ENCODE measurements at places on chromosomes 2 and 18. TPM values are rescaled to one million over a fixed set of nuclear protein-coding genes. Genes with fewer than 3 reads are reported as not detected.

DNA sequence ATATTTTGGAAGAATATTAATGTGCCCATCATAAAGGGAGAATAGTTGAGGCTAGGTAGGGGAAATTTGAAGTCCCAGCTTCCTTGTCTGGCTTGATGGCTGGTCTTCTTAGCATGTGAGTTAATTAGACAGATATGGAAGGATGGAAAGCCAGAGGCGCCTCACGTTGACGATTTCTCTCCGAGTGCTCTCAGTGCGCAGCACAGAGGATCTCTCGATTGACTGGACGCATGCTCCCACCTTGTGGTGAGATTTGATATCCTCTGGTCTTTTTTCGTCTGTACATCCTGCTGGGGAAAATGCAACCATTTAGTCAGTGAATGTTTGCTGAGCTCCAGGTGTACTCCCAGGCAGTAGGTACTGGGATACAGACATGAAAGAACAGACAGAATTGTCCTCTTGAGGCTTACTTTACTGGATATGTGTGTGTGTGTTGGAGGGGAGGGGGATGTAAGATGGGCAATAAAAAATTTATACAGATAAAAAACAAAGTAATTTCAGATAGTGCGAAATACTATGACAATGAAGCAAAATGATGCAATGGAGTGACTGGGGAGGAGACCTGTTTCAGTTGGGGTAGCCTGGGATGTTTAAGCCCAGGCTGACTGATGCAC is 66.9 kb upstream of the ZNG1B start:
- DNase-seq: peak; percentile 58

TTC39C gene
- 23.5 TPM for total RNA-seq

DNA sequence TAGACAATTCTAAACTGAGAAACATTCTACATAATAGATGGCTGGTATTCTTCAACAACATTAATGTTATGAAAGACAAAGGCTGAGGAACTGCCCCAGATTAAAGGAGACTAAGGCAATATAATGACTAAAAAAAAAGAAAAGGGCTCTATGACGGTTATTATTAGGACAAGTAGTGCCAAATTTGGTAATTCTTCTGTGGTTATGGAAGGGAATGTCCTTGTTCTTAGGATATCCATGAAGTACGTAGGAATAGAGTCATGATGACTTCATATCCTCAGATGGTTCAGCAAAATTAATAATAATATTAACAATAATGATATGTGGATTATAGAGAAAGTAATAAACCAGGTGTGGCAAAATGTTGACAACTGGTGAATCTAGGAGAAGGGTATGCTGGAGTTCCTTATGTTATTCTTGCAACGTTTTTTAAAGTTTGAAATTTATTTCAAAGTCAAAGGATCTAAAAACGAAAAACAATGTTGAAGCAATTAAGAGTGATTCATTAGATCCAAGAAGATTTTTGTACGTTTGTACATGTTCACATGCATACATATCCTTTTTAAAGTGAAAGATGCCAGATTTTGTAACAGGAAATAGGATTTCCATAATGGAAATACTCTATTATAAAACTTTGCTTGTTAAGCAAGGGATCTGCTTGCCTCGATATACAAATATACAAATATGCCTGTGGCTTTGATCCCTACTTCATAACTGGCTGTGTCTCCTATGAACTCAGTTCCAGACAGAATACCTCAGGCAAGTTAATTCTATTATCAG is 27.7 kb upstream of the STRN start:
- DNase-seq: no peak

DNA sequence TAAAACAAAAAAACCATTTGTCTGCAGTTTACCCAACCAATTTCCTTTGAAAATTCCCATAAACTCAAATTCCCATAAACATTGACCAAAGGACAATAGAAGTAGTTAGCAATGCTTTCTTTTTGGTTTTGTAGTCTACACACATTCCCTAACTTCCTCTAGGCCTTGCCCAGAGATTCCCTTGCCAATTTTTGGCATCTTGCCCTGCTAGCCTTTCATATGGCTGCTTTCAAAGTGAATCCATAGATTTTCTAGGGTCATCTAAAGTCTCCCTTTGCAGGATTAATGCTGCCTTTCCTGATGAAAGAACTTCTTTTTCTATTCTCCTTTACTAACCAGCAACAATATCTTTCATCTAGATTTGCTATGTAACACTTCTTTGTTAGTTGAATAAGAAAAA is 33.4 kb downstream of the THSD7B start:
- DNase-seq: no peak

DNA sequence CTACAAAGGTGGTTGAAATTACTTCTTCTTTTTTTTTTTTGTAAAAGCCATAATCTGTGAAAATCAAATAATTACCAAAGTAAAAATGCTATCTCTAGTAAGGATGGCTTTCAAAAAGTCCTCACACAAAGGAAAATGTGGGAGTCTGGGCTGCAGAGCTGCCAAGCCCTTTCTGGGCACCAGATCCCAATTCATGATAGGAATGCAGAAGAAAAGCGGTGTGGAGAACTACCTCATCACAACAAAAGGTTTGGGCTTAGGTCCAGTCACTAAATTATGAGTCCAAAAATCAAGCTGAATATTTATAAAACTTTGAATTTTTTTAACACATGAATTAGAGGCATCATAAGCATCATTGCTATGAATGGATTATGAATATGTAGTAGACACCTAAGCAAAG is 30.8 kb upstream of the EPHA4 start:
- DNase-seq: no peak

Measured in neural crest cell (in vitro differentiated cells).